ENCODE measurements at places on chromosomes 6 and 20.

- no peak for DNase-seq
Measured at GRCh38 chr6:17867880-17868279, 119.6 kb downstream of the KIF13A start.

DNA sequence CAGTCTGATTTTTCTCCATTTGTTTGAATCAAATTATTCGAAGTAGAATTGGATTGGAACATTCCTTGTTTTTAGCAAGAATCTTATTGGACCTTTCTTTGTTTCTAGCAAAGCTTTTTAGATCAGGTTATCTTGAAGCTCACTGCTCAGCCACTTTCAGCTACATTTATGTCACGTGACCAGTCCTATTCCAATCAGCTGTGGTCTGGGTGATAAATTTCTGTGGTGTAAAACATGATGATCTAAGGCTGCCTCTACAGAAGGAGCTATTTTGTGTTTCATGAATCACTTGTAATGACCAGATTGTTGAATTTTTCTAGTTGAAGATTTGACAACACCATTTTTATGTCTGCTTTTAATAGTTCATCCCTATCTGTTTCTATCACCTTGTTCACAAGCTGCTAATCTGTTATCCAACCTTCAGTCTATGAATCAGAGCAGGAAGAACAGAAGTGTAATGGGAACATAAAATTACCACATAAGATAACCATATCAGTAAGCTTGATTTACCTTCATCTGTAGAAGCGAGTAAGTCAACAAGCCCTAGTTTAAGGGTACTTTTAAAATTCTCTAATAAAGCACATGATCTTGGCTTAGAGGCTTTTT, 101.0 kb upstream of the MAP3K7 start:
- DNase-seq = no peak

GRCh38 chr6:83862776-83863471, 3.4 kb downstream of the CYB5R4 start:
- no peak for DNase-seq

- no peak for DNase-seq
Measured at GRCh38 chr20:46840054-46840729, 54.5 kb upstream of the EYA2 start.

DNA sequence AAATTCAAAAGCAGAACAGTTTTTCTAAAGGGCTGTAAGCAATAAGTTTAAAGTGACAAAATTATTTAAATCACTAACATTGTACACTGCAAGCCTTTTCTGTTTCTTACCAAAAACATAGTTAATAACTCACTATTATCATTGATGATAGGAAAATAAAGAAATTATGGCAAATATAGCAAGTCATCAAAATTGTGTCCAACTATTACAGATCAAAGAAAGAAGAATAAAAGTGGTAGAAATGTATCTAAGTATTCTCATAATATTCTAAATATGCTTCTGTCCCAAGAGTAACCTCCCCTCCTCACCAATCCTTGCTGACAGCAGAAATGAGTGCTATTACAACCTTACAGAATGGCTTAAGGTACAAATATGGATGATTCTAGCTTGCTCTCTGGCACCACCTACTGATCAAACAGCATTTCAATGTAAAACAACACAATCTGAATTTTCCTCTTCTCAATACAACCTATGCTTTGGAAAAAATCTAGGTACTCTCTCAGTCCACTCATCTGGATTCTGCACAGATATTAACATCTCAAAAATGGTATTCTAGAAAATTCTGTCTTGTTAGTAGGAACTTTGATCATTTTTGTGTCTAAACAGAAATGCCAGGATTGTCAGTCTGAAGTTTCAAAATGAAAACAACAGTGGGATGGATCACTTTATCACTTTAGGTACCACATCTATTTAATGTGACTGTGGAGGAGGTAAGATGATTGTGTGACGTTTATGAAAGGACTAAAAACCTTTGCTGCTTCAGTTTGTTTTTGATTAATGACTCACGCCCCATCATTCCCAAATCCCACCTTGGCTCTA, 40.9 kb downstream of the ZFP64 start:
- peak; percentile 39 for DNase-seq

DNA sequence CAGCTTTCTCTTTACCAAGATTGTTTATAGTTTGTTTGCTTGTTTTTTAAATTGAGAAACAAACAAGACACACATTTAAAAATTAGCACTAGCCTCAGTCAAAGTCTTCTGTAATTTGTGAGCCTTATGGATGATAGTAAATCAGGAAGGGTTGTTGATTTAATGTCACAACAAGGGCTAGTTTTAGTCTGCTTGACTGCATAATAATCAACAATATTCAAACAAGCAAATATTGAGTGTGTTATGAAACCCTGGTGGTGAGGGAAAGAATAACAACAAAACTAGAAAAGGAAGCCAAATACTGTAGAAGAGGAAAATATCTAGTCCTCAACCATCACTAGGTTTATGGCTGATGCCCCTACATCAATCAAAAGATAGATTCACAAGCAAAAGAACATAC, 228.6 kb downstream of the TBC1D7 start:
- DNase-seq = no peak

GRCh38 chr6:30615219-30615957, 1.7 kb downstream of the PPP1R10 start:
- DNase-seq = peak; percentile 48

GRCh38 chr6:157764178-157765068, 58.6 kb upstream of the SNX9 start:
- no peak for DNase-seq

GRCh38 chr6:120211955-120212792, 862.6 kb upstream of the MAN1A1 start:
- no peak for DNase-seq

DNA sequence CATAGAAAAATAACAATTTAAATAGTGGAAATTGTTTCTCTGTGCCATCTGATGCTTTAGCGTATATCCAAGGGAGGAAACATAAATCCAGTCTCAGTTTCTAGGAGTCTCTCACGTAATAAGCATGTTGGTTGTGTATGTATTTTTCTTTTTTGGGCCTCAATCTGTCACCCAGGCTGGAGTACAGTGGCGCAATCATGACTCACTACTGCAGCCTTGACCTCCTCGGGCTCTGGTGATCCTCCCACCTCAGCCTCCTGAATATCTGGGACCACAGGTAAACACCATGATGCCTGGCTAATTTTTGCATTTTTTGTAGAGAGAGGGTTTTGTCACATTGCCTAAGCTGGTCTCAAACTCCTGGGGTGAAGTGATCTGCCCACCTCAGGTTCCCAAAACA, 78.6 kb upstream of the PLN start:
- DNase-seq = no peak

DNA sequence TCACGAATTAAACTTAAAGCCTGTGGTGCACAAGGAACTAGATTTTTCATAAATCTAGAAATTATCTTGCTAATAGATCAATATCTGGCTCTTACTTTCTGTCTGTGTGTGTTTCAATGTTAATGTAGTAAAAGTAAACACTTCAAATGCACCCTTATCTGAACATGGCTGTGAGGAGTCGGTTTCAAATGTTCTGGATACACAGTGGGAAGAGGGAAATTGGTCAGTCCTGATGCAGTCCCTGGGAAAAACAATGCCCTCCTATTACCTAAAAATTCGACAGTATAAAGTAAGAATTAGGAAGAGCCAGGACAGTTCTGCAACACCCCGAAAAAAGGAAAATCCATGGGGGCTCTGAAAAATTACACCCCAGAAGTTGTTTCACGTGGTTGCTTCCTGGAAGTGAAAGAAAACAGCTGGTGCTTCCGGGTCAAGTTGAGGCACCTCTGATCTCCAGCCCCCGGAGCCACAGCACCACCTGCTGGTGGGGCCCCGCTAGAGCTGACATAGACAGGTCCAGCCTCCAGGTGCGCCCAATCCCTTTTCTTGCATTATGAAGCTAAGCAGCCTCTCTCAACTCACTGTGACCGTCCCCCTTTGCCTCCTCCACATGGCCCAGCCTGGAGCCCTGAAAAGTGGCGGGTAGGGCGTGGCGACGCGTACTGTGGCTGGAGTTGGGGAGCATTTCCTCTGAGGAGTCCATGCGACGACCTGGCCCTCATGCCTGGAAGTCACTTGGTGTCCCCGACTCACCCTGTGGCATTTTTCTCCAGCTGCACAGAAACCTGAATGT, 8.3 kb downstream of the SEMG2 start:
- DNase-seq = peak; percentile 88

DNA sequence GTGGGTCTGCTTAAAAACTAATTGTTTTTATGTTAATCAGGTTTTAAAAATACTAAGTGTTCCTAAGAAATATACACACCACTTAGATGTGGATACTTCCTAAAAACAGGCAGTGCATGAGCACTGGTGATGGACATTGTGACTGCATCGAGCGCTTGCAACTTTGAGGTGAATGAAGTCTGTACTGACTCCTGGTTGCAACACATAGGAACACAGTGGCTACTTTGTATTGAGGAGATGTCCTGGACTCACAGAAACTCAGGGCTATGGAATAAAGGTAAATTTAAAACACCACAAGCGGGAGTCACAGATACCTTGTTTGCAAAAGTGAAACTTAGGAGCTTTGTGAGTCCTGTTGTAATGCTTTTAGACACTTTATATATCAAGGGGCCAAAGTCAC, 55.6 kb upstream of the POLR1H start:
- DNase-seq = no peak

DNA sequence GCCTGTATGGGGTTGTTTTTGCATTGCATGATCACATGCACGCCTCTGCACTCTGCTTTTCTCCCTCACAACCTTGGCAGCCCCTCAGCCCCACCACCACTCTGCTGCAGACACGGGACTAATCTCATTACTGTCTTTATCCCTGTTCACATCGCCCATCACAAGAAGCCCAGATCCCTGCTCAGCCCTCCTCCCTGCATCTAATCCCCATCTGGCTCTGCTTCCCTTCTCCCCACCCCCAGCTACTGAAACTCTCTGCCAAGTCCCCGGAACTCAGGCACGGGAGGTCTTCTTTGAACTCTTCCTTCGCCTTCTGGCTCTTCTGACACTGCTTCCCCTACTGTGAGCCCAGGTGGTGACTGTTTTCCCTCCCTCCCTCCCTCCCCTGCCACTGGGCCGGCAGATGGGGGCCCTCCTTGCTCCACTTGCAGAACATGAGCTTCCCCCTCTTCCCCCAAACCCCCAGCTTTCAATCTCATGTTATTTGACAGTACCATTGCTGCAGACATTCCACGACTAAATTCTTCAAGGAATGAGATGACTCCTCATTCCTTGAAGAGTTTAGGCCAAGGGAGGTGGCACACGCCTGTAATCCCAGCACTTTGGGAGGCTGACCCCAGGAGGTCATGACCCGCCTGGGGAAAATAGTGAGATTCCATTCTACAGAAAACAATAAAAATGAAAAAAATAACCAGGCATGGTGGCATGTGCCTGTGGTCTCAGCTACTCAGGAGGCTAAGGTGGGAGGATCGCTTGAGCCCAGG, 21.9 kb upstream of the TULP1 start:
- DNase-seq = peak; percentile 89

- no peak for DNase-seq
Measured at GRCh38 chr6:132341646-132342045, 59.6 kb downstream of the MOXD1 start.

- DNase-seq = no peak
Measured at GRCh38 chr6:132161283-132161682, 210.1 kb upstream of the CCN2 start.

- no peak for DNase-seq
Measured at GRCh38 chr6:21437581-21437980, 156.0 kb upstream of the SOX4 start.

GRCh38 chr6:56840467-56841380, 114.2 kb upstream of the BEND6 start:
- DNase-seq = no peak

- no peak for DNase-seq
Measured at GRCh38 chr6:8215631-8216030, 113.3 kb upstream of the EEF1E1 start.

DNA sequence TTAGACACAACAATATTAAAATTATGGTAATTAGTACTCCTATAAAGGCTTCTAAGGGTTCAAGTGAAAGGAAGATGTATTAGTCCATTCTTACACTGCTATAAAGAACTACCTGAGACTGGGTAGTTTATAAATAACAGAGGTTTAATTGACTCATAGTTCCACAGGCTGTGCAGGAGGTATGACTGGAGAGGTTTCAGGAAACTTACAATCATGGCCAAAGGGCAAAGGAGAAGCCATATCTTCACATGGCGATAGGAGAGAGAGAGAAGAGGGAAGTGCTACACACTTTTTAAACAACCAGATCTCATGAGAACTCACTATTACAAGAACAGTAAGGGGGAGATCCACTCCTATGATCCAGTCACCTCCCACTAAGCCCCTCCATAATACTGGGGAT, 52.9 kb downstream of the TINAG start:
- DNase-seq = no peak

GRCh38 chr20:1527923-1528322, 29.6 kb downstream of the SIRPD start:
- DNase-seq = no peak

- DNase-seq = no peak
Measured at GRCh38 chr20:63317061-63317460, 24.1 kb downstream of the COL20A1 start.

GRCh38 chr6:75266716-75267291, 17.8 kb downstream of the TMEM30A start:
- peak; percentile 32 for DNase-seq

DNA sequence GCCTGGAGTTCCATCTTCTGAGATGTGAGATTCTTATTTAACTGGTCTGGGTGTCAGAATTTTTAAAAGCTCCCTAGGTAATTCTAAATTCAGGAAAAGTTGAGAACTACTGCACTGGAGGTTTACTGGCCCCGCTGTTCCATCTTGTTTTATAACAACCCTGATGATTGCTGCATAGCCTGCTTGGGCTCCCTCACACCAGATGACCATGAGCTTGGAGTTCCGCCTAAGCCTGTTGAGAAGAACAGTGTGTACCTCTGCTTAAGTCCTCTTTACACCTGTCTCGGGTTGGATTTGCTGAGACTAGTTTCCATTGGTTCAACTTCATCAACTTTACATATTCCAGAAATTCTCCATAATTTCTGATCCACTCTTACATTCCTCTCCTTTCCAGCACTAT, 77.9 kb downstream of the FKBP5 start:
- no peak for DNase-seq

DNA sequence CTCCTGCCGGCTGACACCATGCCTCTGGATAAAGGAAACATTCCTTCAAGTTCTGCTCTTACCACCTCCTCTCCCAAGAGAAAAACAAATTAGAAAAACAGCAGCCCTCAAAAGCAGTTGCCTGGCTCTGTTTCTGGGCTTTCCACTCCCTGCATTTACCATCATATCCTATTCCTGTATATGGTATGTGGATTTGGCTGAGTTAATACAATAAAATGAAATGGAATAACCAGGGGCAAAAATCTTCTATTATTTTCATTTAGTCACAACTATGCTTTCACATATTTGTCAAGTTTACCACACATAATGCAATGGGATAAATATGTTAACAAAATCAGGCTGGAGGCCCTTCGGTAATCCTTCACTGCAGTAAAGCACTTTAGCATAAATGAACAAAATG, 34.3 kb downstream of the COL12A1 start:
- no peak for DNase-seq

DNA sequence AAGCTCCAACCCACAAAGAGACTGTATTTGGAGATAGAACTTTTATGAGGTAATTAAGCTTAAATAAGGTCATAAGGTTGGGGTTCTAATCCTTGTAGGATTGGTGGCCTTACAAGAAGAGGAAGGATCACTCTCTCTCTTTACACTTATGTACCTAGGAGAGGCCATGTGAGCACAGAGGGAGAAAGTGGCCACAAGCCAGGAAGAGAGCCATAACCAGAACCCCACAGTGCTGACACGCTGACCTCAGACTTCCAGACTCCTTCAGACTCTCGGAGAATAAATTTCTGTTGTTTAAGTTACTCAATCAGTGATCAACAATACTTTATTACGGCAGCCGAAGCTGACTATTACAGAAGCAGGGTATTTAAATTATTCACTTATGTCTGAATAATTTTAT, 430.5 kb upstream of the EPHA7 start:
- no peak for DNase-seq

GRCh38 chr6:145756170-145756662, 20.9 kb upstream of the EPM2A start:
- DNase-seq = no peak

Data from D341Med (cell line).